Inflammatory macrophage treated with lipopolysaccharide for 4 hours (primary cell): ENCODE measurements at places on chromosomes 3 and 15.

DNA sequence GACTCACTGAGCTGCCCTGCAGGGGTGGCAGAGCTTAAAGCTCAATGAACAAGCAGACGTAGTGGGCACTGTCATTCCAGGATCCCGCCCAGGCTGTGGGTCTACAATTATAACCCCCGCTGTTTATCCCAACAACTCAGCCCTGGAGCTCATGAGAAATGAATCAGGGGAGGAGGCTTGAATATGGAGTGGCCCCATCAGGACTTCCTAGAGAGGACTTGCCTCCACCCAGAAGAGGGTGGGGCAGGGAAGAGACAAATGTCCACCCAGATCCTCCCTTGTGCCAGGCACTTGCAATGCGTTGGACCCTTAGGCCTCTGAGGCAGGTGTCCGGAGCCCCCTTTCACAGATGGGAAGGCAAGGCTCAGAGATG, 33.0 kb downstream of the SLC6A20 start:
- DNase-seq: no peak

DNA sequence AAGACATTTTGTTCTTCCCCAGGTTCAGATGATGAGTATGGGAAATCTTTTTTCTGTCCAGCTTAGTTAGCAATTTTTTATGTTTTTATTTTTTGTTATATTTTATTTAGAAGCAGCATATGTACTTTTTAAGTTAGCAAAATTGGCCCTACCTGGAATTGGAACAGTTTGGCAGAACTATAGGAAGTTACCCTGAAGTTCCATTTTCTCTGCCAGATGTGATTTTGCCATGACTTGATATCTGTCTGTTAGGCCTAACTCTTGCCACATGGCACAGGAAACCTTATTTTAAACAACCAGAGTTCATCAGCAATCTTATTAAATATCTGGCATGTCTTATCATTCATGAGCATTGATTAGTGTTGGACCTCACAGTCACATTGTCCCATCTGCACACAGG, 67.1 kb downstream of the ADAMTSL3 start:
- DNase-seq: no peak

GRCh38 chr3:130973406-130973805, 53.2 kb downstream of the ASTE1 start:
- DNase-seq: no peak

DNA sequence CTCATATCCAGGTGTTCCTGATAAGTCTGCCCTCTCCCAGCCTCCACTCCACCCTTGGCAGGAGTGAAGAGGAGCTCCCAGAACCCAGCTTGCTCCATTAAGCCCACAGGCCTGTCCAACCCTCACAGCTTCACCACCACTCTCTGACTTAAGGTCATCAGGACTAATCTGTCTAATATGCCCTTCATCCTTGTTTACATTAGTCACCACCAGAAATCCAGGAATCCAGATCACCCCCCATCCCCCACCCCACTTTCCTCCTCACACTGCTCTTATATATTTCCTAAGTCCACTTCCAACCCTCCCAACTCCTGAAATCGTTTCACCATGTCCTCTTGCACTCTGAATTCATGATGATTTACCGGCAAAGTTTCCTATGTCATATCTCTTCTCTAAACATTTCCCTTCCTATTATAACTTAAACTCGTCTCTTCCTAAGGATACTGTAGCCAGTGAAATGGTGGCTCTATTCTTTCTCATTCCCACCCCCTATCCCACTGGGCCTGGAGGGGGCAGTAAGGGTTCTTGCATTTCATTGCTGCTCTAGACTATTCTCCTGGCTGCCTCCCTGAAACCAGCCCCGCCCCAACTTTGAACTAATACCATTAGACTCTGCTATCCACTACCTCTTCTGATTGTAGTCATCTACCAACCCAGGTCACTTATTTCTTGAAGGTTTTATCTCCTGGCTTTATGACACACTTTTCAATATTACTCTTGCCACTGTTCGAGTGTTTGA, 43.4 kb downstream of the PPP2R3A start:
- DNase-seq: no peak

- DNase-seq: no peak
These were observed 22.4 kb downstream of the CYP11A1 start for GRCh38 chr15:74345051-74345450.

DNA sequence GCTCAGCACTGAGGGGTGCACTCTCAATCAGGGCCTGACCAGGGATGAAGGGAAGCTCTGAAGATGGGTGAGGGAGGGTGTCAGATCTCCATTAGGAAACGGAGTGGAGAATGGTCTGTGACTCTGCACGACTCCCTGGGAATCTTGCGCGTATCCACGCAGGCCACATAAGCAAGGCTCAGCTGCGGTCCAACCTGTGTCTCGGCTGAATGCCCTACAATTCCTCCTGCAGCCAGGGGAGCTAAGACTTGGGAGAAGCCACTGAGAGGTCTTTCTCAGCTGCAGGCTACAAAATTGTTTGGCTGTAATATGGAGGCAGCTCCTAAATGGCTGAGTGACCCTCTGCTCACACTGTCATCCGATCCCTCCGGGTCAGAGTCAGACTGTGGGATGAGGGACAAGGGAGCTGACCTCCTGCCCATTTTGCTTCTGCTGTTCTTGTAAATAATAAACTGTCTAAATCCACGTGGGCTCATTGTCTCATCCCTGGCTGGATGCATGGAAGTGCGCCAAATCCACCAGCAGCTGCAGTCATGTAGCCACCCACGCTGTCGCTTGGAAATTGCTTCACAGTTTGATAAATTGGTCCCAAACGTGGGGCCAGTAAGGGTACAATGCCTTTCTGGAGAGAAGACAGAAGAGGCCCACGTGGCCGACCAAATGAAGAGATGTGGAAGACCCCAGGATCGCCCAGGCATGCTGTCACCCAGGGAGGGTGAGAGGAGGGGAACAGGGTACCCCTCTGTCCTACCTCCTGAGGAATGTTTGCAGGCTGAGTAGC, 30.5 kb downstream of the ALS2CL start:
- no peak for DNase-seq

DNA sequence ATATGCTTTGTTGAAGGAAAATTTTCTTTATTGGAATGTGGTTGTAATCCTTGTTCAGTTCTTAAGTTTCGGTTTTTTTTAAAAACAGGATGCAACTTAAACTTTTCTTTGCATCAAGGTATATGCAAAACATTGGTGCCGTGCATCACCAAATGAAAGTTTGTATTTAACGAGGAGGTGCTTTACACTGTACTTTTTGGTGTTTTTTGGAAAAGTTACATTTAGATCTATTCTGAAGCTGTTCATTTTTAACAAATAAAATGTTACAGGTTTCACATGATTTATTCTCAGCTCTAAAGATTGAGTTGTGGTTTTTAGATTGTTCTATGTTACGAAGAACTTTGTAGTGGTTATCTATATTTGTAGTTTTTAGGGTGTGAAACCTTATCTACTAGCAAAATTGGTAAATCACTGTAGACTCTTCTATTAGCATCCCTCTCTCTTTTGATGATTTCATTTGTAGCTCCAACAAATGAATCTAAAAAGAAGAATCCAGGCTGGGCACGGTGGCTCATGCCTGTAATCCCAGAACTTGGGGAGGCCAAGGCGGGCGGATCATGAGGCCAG, 7.0 kb upstream of the LRCH3 start:
- no peak for DNase-seq

GRCh38 chr3:17655743-17656142, 86.7 kb downstream of the TBC1D5 start:
- DNase-seq: no peak

GRCh38 chr3:129827765-129828164, 65.7 kb downstream of the TMCC1 start:
- DNase-seq: peak; percentile 67
